ENCODE measurements at places on chromosomes 5 and 9.

DNA sequence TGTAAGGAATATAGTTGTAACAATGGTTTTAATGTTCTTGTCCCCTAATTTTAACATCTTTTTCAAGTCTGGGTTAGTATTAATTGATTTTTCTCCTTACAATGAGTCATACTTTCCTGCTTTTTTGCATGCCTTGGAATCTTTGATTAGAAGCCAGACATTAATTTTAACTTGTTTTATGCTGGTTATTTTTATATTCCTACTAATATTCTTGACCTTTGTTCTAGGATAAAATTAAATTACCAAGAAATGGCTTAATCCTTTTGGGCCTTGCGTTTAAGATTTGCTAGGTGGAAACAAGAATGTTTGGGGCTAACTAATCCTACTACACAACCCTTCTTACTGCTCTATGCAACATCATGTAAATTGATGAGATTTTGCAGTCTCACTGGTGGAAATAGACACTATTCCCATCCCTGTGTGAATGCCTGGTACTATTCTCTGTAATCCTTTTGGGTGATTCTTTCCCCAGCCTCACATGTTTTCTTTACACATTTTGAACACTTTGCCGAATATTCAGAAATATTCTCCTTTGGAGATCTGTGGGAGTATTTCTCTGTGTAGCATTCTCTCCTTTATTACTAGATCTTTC lies 47.2 kb downstream of the ZCCHC7 start:
- no peak for DNase-seq

DNA sequence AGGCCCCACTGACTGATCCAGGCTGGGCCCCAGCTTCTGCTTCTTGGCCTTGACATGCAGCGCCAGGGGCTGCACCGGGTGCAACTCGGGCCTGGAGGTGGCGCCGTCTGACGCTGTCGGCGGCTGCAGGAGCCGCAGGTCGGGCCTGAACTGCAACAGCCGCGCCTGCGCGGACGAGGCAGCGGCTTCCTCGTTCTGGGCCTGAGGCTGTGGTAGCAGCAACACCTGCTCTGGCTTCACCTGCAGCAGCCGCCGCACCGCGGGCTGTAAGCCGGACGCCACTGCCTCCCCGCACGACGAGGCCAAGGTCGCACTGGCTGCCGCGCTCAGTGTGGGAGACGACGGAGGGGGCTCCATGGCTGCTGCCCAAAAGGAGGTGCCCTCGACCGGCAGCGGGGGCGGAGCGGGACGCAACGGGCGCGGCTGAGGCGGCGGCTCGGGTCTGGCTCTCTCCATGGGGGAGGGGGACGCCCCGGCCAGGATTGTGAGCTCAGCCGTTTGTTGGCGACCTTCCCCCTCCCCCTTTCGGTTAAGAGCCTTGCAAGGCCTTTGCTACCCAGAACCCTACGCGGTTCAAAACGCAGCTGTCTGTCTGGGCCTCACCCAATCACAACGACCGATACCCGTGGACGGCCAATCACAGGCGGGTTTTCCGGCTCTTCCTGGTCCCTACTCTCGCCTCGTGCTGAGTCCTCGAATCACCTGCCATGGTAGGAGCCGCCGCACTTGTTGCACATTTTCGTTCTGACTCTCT lies 438 bp downstream of the SOX30 start:
- no peak for DNase-seq

DNA sequence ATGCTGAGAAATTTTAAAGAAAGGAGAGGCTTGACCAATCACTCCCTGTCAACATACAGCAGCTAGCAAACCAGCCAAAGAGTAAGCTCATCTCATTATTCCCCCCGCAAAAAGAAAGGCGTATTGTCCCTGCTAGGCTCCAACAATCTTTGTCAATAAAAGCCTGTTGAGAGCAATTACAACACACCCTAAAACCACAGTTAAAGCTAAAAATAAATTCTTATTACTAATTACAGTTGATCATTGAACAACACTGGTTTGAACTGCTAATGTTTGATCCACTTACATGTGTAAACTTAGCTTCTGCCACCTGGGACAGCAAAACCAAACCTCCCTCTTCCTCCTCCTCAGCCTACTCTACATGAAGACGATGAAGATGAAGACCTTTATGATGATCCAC lies 151.2 kb downstream of the TSSK1B start:
- no peak for DNase-seq

- no peak for DNase-seq
Observed at GRCh38 chr9:137829260-137829996, 48.2 kb upstream of the CACNA1B start.

DNA sequence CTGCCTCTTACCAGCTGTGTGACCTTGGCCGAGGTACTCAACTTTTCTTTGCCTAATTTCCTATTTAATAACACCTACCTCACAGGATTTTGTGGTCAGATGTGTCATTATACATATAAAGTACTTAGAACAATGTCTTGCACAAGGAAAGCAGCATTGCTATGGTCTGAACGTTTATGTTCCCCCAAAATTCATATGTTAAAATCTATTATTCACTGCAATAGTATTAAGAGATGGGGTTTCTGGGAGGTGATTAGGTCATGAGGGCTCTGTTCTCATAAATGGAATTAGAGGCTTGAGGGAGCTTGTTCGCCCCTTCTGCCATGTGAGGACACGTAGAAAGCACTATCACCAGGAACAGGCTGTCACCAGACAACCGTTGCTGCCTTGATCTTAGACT lies 10.9 kb upstream of the RNF145 start:
- no peak for DNase-seq

GRCh38 chr9:94870465-94870792 lies 143.9 kb downstream of the AOPEP start:
- no peak for DNase-seq

DNA sequence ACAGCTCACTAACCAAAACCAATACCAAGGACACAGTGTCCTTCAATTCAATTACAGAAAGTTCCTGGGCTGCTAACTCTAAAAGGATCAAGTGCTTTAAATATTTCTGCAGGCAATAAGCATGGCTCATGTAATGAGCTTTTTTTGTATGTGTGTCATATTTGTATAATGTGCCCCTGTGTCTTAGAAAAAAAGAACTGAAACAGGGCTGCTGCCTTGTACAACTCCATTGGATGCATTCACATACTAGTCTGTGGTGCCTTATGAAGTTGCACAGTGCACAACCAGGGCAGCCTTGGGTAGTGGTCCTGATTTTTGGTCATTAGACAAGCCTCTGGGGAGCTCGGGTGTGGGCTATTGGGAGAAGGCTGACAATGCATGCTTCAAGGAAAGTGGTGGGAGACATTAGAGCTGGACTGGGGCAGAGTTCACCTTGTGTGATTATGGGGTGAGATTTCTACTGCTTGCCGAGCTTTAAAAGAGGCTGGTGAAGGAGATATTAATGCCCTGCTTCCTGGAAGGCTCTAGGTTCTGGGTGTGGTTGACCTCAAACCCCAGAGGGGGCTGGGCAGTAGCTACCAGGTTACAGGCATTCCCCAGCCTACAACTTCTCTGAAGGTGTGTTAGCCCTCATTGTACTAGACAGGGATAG lies 3.6 kb upstream of the CPEB4 start:
- no peak for DNase-seq

- DNase-seq, result no peak
Observed at GRCh38 chr9:2420543-2420942, 201.0 kb upstream of the VLDLR start.

DNA sequence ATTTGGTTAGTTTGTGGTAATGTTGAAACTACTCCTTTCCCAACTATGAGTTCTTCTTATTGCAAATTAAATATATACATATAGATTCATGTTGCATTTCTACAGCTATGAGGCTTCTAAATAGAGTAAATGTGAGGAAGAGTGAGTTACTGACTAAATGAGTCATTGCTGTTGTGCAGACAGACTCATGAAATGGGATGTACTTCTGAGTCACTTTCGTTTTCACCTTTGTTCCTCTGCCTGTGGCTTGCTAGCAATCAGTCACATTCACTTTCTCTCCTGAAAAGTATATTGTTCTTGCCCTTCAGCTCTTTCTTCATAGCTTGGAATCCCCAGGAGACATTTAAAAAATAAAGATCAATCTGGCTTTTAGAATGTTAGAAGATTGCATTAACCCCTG lies 295.5 kb upstream of the SMC2 start:
- peak; percentile 52 for DNase-seq

- peak; percentile 25 for DNase-seq
Observed at GRCh38 chr5:80780761-80781285, 126.0 kb upstream of the DHFR start.

DNA sequence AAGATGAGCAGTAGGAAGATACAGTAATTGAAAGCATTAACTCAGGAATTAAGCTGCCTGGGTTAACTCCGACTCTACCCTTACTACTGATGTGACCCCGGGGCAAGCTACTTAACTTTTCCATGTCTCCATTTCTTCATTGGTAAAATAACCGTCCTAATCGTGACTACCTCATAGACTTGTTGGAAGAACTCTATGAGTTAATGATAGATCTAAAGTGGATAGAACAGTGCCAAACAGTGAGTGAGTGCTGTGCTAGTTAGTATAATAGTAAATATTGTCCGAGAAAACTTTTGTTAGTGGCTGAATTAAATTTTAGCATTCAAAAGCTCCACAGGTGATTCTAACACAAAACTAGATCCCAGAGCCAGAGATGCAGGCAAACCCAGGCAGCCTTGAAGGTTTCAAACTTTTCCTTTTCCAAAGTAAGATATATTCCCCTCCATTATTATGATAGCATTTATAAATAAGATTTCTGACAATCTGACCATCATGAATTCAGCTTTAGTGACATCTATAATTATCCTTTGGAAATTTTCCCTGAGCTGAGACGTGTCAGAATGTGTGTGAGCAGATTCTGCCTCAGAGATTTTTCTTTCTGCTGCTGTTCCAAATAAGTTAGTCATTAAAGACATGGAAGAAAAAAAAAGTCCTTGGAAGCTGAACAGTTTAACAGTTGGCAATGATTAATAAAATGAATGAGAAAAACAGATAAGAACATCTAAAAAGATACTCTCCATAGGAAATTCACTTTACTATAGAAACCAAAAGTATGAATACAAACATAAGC lies 369.5 kb downstream of the PRELID2 start:
- DNase-seq, result no peak

- DNase-seq, result peak; percentile 98
Observed at GRCh38 chr5:172412724-172413286, 41.5 kb downstream of the SH3PXD2B start.

- DNase-seq, result peak; percentile 48
Observed at GRCh38 chr5:76402886-76403765, at the start of gene IQGAP2. Gene IQGAP2, plus strand, starts transcription at chr5:76403285. Its CDS starts 261 bp downstream, at chr5:76403546.

GRCh38 chr5:18079831-18080230 lies 445.6 kb downstream of the TAF11L14 start:
- no peak for DNase-seq

GRCh38 chr9:116230051-116230632 lies 76.6 kb downstream of the PAPPA start:
- DNase-seq, result no peak

DNA sequence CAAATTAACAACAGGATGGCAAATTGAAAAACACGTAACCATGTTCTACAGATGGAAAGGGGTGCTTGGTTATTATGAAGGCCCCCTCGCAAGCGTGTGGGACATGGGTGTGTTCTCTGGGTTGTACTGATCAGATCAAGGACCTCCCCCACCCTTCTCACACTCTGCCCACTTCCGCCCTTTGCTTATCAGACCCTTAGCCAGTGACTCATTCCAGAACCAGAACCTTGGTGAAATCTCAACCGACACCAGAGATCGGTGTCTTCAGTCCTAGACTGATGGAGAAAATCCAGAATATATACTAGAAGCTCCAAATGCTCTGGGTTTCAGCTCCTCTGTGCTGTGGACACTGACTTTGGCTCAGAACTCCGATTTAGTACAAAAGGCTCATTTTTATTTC lies 64.9 kb downstream of the PTTG1 start:
- no peak for DNase-seq

DNA sequence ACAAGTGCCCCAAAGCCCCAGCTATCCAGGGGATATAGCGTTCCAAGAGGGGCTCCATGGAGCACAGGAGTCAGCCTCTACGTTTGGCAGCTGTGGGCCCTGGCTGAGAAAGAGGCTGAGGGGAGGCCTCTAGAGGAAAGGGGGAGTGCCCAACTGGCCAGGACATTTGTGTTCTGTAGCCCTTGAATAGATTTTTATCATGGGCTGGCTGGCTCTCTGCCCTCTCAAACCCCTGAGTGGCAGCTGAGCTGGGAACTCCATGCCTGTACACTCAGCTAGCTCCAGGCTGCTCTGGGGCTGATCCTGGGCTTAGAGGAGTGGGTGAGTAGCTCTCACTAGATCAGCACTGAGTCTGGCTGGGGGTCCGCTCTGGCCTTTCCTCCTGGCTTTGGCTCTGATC lies 285.0 kb downstream of the ZSWIM6 start:
- peak; percentile 35 for DNase-seq

DNA sequence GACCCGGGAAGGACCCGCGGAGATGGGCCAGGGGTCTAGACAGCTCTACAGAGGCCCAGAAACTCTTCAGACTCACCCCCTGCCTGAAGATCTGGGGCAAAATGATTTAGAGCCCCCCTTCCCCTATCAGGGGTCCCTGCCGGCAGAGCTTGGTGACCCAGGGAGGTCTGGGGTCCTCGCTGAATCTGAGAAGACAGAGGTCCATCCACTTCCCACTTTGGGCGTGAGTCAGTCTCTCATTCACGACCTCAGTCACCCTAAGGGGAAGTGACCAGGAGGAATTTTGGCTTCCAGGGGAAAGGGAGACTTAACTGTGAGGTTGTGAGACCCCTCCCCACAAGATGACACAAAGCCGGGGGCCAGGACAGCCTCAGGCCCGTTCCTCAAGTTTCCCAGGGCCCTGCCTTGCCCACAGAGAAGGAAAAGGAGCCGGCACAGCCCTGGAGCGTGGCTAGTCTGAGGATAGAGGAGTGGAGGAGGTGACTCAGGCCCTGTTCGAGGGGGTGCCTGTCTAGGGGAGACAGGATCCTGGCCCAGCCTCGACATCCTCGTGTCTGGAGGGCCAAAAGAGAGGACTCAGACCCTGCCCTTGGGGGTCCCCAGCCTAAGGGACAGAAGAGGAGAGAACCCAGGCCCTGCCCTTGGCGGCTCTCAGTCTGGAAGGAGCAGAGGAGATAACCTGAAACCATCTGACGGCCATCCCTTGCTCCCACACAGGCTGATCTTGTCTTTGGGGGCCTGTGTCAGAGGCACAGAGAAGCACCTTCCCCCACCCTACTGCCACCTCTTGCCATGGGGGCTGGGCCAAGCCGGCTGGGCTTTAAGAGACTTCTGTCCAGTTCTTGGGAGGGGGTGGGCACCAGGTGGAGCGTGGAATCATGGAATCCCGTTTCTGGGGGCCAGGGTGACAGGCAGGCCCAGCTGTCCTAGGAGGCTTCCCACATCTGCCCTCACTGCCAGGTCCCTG lies 889 bp downstream of the PDLIM4 start:
- peak; percentile 46 for DNase-seq

DNA sequence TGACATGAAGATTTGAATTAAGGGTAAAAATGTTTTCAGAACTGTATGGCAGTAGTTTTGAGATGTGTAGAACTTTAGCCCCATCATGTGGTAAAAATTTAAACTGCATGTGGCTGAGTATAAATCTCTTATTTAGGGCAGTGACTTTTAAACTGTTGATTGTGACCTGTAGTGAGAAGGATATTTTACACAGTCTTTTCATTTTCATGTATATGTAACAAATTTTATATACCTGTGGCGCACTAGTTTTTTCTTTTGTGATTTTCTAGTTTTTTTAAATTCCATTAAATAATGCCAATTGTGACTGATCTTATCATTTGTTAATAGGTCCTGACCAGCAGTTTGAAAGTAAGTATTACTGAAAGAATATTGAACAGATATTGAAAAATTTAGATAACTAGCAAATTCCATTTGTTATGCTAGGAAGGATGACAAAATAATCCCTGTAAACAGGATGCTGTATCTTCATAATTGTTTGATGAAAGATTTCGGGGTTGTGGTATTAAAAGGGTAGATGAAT lies 47.2 kb downstream of the GPBP1 start:
- peak; percentile 65 for DNase-seq

- peak; percentile 87 for DNase-seq
Observed at GRCh38 chr5:38809388-38810359, 36.1 kb upstream of the OSMR start.
